ENCODE measurements at places on chromosomes 5 and 9.

- no peak for DNase-seq
These were observed 3.9 kb downstream of the S1PR3 start for GRCh38 chr9:88995200-88995577.

GRCh38 chr9:125626187-125626586, 80.8 kb downstream of the MAPKAP1 start:
- DNase-seq: no peak

GRCh38 chr5:157951673-157952373, 92.9 kb upstream of the CLINT1 start:
- no peak for DNase-seq

GRCh38 chr5:117204926-117205869, 630.6 kb upstream of the SEMA6A start:
- DNase-seq: no peak

DNA sequence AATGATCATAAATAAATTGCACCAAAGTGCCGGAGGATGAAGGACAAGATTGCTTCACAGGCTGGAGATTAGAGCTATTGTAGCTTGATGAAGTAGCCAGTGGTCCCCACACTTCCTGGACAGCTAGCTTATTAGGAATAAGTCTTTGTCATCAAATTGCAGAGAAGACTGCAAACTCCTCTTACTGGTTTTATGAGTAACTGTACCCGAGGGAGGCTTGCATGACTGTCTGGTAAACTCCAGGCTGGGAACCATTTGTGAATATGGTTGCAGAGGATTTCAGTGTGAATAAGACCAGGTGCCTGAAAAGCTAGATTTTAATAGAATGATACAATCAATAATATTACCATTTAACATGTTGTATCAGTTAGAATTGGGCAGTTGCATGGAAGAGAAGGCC, 36.5 kb upstream of the SEMA5A start:
- no peak for DNase-seq

- DNase-seq: no peak
These were observed 1752.6 kb upstream of the C9orf72 start for GRCh38 chr9:29325894-29326293.

GRCh38 chr9:81613002-81613812, 76.1 kb downstream of the TLE1 start:
- DNase-seq: no peak

GRCh38 chr5:170560938-170561337, 57.1 kb downstream of the KCNIP1 start:
- DNase-seq: no peak
